ENCODE measurements at places on chromosomes 7 and 10.

DNA sequence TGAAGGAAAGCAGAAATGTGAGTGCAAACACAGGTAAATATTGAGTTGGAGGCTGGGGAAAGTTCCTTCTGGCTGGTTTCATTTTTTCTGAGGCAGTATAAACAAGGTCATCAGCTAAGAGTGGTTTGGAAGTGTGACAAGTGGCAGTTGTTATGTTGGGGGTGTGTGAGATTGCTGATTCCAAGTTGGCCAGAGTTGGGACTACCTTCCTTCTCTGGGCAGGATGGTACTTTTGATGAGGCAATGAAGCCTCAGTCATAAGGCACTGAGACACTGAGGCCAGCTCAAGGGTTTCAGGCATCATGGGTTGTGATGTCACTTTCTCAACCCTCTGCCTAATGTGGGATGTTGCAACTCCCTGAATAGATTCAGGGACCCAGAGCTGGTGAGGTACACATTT lies 8.2 kb upstream of the PTTG1IP2 start:
- no peak for DNase-seq

DNA sequence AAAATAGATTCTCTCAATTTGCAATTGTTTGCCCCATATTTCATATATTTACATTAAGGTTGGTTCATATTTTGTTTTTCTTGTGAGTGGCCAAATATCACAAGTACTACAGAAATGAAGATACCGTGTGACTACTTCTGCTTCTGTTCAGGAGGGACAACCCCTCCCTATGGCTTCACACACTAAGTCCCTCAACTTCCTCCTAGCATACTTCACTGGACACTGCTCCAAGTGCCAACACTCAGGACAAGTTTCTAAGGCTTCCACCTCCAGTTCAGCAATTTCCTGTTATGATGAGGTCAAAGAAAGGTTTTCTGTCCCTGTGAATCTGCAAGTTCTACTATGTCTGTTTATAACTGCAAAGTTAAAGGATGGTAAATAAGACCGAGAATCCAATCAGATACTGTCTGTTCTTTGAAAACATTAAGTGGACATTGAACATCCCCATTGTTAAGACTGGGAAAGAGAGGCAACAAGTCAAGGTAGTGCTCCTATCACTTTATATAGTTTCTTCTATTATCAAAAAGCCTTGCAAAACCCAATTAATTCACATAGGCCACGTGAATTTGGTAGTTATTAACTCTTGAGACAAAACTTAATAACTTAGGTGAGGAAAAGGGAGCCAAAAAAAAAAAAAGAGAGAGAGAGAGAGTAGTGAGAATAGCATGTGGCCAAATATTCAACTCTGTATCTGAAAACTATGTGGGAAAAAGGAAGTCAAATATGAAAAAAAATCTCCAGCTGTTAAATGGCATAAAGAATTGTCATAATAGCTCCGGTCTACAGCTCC lies 81.3 kb upstream of the DKK1 start:
- no peak for DNase-seq

DNA sequence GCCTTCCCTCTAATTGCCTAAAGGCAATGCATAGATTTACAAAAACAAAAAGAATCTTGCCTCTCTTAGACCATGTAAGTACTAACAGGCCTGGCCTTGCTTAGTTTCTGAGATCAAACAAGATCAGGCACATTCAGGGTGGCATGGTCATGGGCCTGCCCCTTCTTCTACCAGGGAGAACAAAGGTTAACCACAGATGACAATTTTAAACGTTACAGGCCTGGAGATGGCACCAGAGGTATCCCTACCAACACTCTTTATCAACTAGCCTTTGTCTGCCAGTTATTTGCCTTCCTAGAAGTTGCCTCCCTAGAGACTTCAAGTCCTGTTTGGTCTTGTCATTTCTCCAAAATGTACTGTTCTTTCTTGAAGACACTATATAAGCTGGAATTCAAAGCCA lies 252.6 kb downstream of the DOCK4 start:
- no peak for DNase-seq

GRCh38 chr7:63028376-63029206 lies 970.1 kb upstream of the ZNF722 start:
- DNase-seq: no peak

GRCh38 chr10:105643660-105644059 lies 1002.6 kb downstream of the SORCS3 start:
- no peak for DNase-seq

DNA sequence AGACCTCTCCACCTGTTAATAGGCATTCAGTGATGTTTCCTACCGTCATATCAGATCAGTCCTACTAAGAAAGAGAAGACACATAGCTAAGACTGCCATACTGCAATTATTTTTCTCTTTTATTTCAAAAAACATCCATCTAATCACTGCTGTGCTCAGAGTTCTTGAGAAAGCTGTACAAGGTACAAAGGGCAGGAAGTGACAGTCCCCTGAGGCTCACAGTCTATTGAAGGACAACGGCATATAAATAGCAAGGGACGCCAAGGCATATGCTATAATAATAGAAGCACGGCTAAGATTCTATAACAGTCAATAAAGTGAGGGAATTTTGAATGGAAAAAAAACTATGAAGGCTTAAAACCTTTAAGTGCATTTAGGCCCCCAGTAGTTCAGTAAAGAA lies 415.3 kb upstream of the NRP1 start:
- DNase-seq: no peak

- no peak for DNase-seq
Observed at GRCh38 chr10:118457824-118458428, 115.8 kb upstream of the FAM204A start.

- DNase-seq: no peak
Observed at GRCh38 chr10:61869774-61870525, 31.5 kb upstream of the ARID5B start.

GRCh38 chr7:155217634-155218033 lies 80.0 kb upstream of the INSIG1 start:
- DNase-seq: no peak

- DNase-seq: no peak
Observed at GRCh38 chr7:115198143-115198542, 276.2 kb downstream of the MDFIC start.

- DNase-seq: no peak
Observed at GRCh38 chr10:104767745-104768144, 126.7 kb downstream of the SORCS3 start.

DNA sequence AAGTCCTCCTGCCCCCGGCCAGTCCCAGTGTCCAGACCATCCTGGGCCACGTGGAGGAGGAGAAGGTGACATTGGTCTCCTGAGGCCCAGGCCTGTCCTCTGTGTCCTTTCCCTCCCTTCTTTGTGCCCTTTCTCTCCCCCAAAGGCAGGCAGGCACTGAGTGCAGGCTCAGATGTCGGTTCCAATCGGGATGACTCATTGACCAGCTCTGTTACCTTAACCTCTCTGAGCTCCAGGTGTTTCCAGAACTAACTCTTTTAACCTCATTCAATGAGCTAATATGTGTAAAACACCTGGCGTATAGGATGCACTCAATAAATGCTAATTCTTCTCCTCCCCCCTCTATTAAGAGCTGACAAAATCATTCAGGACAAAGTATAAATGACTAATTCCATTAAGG lies 25.7 kb downstream of the MACROH2A2 start:
- no peak for DNase-seq

DNA sequence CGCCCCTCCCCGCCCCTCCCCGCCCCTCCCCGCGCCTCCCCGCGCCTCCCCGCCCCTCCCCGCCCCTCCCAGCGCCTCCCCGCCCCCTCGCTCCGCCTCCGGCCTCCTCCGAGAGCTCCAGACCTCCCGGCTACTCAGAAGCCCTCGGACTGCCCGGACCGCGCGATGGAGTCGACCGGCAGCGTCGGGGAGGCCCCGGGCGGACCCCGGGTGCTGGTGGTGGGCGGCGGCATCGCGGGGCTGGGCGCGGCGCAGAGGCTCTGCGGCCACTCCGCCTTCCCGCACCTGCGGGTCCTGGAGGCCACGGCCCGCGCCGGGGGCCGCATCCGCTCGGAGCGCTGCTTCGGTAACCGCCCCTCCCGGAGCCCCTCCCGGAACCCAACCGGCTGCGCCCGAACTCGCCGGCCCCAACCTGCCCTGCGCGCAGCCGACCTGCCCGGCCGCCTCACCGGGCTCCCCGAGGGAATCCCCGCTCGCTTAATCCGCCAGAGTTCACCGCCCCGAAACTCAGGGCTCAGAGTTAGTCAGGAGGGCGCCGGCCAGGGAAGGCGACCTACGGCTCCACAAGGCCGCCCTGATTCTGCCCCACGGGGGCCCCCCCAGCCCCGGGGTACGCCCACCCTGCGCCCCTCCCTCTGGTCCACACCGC lies at the start of gene PAOX:
PAOX (plus strand) TSS at position 111 of the 649 bp plus-strand sequence; CDS start at position 166, 55 bp downstream.
- DNase-seq: peak; percentile 33

GRCh38 chr10:28730031-28730778 lies 52.9 kb downstream of the BAMBI start:
- no peak for DNase-seq

DNA sequence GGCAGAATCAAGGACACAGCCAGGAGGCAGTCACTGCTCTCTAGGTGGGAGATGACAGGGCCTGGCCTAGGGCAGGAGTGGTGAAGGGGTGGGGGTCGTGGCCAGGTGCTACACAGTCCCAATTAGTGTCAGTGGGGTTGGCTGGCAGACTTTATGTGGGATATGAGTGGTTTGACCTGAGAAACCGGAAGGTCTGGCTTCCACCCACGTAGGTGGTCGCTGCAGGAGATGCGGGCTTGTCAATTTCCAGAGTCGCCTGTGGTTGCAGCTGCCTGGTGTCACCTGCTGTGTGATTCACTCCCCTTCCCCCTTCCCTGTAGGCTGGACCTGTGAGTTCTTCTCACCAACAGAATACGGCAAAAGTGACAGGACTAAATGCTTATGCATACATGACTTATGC lies 124.3 kb downstream of the KLF6 start:
- no peak for DNase-seq

DNA sequence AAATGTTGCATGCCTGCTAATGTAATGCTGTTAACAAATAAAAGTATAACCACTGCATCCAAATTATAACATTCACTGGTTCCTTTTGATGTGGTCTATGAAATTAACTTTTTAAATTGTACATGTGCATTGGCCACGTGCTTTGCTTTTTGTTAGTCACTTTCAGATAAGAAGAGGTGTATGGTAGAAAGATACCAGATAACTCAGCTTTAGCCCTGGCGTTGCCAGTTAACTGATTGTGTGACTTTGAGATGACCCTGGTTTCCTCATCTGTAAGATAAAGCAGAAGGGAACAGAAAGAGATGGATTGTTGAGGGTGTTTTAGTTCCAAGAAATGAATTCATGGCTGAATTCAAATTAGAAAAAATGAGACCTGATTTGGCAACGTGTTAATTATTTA lies 1.9 kb upstream of the TRDMT1 start:
- no peak for DNase-seq
